GOT3 (cell line): ENCODE measurements at places on chromosomes 16 and 17.
A peak's percentile ranks its signal among the peaks of the same experiment; 100 is the strongest.

GRCh38 chr17:8476741-8477140 lies 41.1 kb downstream of the NDEL1 start:
- DNase-seq = no peak

DNA sequence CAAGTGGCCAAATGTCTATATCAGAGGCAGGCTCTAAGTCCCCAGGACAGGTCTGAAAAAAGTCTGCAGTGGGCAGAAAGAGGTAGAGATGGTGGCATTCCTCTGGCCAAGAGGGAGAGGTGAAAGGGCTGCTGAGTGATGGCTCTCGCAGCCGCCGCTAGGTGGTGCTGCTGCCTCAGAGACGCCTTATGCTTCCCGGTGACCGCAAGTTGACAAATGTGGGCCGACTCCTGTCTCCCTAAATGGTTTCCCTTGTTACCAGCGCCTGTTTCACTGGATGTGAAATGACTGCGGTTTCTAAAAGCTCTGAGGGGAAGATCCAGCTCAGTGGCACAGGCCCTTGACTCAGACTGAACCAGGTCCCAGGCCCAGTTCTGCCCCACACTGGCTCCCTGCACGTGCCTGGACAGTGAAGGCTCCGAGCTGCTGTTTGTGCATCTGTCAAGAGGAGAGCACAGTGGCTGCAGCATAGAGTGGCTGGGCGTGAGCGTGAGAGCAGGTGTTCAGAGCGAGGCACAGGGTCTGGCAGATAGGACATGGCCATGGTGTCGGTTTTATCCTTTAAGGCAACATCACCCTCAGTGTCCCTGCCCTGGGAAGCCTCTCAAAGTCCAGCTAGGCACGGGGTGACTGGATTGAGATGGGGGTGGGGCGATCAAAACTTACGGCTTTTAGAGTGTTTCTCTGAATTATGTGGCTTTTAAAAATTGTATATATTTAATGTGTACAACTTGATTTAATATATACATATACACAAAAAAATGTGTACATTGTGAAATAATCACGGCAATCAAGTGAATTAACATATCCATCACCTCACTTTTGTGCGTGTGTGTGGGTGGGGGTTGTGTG lies 19.9 kb downstream of the CLEC16A start:
- DNase-seq = peak; percentile 51

GRCh38 chr16:86018071-86018470 lies 119.1 kb downstream of the IRF8 start:
- no peak for DNase-seq

GRCh38 chr16:719815-720446 lies 1.0 kb upstream of the ANTKMT start:
- DNase-seq = no peak

DNA sequence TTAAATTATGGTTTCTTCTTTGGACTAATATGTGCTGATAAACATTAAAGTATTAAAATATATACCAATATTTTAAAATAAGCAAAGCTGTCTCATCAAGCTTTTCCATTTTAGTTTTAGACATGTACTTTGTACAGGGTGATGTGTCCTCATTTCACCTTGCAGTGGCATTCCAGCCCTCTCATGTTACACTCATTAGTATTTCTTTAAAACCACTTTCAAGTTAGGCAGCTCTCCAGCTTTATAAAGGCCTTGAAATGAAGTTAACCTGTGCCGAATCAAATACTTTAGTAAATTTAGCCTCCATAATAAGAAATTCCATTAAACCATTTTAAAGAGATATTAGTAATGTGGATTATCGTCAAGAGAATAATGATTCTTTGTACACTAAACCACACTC lies 107.6 kb upstream of the HLF start:
- DNase-seq = no peak
